ENCODE measurements at places on chromosomes 5 and 9.

- DNase-seq, result no peak
These were observed 34.6 kb downstream of the GADD45G start for GRCh38 chr9:89639367-89639795.

DNA sequence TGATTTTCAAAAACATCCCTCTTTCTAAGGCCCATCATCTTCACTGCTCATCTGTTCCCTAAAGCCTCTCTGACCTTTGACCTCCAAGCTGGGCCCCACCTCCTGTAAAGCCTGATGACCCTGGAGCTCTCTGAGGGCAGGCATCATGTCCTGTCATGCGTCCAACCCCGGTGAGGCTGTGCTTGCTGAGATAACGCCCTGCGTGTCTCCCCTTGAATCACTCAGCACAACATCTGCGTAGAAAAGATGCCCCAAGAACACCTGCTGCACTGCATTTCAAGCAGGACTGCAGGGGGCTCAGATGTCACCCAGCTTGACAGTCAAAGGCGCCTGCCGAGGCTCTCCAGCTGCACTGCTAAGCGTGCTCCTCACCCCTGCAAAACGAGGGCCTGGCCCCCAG, 78.0 kb downstream of the OTULIN start:
- no peak for DNase-seq

- no peak for DNase-seq
These were observed 488 bp downstream of the SKIC3 start for GRCh38 chr5:95554331-95554646.

DNA sequence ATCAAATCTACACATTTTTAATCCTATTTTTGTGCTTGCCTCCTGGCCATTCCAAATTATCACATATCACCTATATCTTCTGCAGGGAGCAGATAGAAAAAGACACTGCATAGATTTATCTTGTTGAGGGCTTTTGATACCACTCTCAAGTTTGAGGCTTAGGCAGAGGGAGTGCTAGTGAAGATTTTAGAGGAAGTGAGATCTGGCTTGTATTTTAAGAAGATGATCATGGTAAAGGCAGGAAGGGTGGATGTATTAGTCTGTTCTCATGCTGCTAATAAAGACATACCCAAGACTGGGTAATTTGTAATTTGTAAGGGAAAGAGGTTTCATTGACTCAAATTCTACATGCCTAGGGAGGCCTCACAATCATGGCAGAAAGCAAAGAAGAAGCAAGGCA, 220.9 kb upstream of the TUT7 start:
- DNase-seq, result no peak

DNA sequence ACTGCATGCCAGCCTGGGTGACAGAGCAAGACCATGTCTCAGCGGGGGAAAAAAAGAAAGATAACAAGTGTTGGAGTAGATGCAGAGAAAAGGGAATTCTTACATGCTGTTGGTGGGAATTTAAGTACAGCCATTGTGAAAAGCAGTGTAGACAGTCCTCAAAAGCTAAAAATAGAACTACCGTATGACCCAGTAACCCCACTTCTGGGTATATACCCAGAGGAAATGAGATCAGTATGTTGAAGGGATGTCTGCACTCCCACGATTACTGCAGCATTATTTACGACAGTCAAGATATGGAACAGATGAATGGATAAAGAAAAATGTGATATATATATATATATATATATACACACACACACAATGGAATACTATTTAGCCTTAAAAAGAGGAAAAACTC, 225.3 kb upstream of the SLC24A2 start:
- DNase-seq, result no peak

- DNase-seq, result no peak
These were observed 177.9 kb downstream of the PCSK1 start for GRCh38 chr5:96254980-96255691.

GRCh38 chr9:69895185-69895584, 74.6 kb downstream of the CFAP95 start:
- no peak for DNase-seq

DNA sequence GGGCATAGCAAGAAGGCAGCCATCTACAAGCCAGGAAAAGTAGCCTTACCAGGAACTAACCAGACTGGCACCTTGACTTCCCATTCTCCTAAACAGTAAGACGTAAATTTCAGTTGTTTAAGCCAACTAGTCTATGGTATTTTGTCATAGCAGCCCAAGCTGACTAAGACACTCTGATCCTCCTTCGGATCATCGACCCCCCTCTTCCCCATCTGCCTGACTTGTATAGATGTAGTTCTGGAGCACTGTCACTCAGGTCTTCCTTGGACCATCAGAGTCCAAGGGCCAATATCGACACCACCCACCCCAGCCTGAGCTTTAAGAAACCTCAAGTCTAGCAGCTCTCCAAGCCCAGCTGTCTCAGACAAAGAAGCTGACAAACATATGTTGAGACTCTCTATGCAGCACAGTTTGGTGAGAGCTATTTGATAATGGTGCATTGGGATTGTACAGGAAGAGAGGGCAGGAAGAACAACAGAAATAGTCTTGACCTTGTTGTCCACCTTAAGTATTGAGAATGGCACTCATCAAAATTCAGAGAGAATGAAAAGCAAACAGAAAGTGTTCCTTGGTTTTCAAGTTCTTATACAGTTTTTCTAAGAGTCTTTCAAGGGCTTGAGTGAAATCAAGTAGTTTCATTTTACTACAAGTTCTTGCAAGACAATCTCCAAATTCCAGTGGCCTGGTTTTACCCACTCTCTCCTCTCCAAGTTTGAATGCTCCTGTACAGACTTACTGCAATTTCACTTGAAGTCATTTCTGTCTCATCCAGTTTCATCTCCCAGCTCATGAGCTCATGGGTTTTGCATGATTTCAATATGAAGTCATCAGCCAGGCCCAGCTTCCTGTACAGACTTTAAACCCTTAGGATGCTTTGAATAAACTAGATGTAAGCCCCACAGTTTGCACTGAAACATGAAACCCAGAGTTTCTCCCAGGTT, 122.3 kb upstream of the RAI14 start:
- no peak for DNase-seq

DNA sequence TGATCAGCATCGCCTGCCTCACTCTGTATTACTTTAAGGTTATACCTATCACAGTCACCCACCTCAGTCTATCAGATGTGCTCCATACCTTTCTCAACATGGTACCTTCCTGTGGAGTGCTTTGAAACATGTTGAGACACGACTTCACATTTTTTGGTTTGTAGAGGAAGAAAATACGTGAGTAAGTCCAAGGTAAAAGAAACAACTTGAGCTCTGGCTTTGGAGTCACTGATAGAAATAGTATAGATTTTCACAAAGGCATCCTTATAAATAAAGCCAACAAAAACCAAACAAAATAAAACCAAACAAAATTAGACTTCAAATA, 77.5 kb upstream of the HMHB1 start:
- no peak for DNase-seq

GRCh38 chr9:130213911-130214761, 41.9 kb downstream of the NCS1 start:
- no peak for DNase-seq

- no peak for DNase-seq
These were observed 19.6 kb upstream of the ZCCHC7 start for GRCh38 chr9:37100741-37101140.

DNA sequence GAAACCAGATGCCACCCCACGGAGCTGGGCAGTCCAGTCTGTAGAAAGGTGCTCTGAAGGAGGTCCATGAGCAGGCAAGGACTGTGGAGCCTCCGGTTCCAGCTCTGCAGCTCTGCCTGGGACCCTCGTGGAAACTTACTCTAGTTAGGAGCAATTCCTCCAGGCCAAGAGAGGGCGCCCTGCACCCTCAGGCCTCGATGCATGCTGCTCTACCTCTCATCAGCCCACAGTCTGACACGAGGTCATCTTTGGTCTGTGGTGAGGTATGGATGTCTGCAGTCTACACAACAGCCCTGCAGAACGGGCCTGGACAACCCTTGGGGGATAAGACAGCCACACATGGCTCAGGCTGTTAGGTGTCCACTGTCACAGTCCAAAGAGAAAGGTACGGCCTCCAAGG, 50.6 kb upstream of the UBTD2 start:
- no peak for DNase-seq

DNA sequence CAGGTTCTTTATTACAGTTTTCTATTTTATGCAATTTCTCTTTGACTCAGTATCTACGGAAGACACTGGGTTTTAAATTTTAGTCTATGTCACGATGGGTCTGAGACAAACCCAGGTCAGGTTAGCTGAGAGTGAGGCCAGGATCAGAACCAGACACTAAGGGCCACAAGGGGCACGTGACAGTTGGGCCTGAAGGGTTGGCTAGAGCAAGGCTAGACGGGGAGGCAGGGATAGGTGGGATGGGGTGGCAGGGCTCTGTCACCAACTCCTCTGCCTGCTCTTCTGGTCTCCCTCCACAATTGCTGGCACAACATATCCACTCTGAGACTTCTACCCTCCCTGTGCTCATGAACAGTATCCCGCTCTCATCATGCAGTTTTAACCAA, 76.4 kb downstream of the MED27 start:
- no peak for DNase-seq

- DNase-seq, result no peak
These were observed 185.6 kb downstream of the EFNA5 start for GRCh38 chr5:107485184-107485583.

GRCh38 chr9:23380821-23381220, 445.2 kb downstream of the ELAVL2 start:
- no peak for DNase-seq

GRCh38 chr5:101782352-101783103, 513.6 kb downstream of the SLCO4C1 start:
- DNase-seq, result no peak

- no peak for DNase-seq
These were observed 116.3 kb downstream of the HSD17B3 start for GRCh38 chr9:96185518-96186156.

DNA sequence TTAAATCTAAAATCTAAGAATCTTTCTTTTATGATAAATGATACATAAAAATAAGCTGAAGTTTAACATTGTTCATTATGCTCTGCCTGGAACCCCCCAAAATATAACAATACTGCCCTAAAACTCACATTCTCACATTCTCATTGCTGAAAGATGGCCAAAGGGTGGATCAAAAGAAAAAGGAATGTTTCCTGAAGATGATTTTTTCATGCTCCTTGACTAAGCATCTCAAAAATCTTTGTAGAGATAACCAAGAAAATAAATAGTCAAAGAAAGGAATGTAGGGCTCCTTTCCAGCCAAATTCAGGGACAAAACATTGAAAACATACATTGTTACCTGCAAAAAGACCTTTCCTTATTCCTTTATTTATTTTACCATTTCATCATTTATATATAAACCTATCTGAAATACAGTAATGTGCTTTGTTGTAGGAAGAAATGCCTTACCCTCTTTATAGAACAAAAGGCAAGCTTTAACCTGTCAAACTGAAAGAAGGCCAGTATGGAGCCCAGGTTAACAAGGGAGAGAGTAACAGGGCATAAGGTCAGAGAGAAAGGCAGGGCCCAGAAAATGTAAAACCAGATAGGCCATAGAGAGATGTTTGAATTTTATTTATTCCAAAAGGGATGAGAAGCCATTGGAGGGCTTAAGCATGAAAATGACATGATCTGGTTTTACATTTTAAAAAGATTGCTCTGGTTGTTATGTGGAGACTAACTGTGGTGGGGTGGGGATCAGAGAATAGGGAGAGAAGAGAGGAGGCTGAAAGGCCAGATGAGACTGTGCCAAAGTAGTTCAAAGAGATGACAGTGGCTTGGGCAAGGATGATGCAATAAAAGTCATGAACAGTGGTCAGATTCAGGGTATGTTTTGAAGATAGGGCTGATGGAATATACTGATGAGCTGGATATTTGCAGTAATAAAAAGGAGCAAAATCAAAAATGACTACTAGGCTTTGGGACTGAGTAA, 37.3 kb upstream of the CDK5RAP2 start:
- no peak for DNase-seq

- DNase-seq, result no peak
These were observed 6.2 kb downstream of the PDLIM4 start for GRCh38 chr5:132263548-132264261.

- DNase-seq, result no peak
These were observed 2.1 kb downstream of the SEPTIN8 start for GRCh38 chr5:132774896-132775295.

- DNase-seq, result no peak
These were observed 251.6 kb upstream of the PTGER4 start for GRCh38 chr5:40428126-40428525.

DNA sequence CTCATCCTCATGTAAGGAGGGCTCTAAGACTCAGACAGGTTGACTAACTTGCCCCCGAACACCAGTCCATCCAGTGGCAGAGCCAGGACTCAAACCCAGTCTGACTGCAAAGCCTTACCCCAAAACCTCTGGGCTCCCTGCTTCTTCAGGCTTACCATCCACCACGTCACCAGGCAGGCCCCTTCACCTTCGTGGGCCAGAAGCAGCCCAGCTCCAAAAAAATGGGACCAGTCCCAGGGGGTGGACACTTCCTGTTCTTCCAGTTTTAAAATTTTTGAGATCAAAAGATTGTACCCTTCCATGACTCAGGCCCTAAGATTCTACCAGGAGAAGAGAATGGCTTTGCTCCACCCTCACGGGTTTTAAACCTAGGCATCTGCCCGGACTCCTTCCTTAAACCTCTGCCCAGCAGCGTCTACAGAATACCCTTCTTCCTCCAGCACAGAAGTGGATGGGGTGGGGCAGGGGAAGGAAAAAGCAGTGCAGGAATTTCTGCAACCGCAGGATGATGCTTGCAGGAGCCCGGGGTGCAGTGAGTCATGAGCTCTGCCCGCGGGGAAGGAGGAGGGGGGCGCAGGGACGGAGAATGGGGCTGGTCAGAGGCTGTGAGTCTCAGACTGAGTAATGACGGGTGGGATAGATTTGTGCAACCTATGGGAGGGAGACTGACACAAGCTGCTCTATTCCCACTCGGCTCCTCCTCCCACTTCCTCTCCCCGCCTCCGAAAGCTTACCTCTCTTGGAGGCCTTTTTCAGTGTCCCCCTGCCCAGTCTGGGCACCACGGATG, 50.4 kb upstream of the STXBP1 start:
- DNase-seq, result no peak

DNA sequence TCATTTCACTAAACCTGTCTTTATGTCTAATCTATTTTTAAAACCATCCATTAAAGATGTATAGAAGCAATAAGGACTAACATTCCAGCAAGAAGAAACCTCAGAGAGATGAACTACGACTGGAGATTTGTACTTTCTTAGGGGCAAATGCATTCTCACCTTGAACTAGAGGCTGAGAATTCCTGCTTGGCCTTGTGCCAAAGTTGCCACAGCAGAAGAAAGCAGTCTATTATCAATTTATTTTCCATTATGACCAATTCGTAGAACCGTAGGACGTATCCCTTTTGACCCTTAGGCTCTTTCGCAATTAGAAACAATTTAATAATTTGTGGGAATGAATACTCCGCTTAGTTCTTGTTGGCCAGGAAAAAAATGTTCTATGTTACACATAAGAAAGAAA, 1647.4 kb upstream of the CDH9 start:
- DNase-seq, result no peak

DNA sequence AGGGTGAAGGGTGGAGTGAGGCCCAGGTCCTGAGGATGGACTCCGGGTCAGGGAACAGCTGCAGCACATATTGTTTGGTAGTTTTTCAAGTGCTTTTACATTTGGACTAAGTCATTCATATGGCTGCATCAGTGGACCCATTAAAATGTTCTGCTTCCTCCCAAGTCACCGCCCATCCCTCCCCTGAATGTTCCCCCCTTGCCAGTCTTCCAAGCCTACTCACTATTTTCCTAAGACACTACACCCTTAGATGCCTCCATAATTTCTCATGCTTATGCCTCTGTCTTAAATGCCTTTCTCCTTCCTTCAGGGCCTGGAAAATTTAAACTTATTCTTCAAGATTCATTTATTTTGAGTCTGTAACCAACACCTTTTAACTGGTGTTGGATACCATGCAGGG, 86.6 kb upstream of the NR4A3 start:
- DNase-seq, result no peak

All from stimulated activated CD8-positive, alpha-beta memory T cell treated with anti-CD3 and anti-CD28 coated beads, Interleukin-15, amount 100 ng/mL, for 4 hours (primary cell).